Cortex of kidney (tissue), 1 donor: ENCODE measurements at places on chromosomes 11 and 22.

GRCh38 chr11:1443737-1444136 lies 42.8 kb downstream of the MOB2 start:
- no peak for DNase-seq

DNA sequence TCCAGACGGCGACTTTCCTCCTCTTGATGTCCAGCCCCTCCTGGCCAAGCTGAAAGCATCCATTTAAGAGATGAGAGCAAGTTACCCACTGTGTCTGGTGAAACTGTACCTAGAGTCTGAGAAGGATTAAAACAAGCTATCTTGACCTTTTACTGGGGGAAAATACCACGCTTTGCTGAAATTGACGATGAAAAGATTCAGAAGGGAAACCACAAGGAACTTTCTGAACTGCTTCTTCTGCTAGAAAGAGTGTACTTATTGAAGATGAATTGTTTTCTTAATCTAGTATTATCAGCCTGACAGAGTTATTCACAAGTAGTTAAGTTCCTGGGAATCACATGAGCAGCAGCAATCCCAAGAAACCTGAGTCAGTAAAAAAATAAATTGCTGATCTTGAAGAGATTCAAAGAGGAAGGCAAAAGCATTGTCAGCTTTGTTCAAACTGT lies 13.1 kb upstream of the MS4A6A start:
- DNase-seq, result no peak

GRCh38 chr22:50683086-50683993 lies 10.7 kb downstream of the SHANK3 start:
- DNase-seq, result no peak

- no peak for DNase-seq
Observed at GRCh38 chr11:28981381-28981780, 873.2 kb downstream of the METTL15 start.

DNA sequence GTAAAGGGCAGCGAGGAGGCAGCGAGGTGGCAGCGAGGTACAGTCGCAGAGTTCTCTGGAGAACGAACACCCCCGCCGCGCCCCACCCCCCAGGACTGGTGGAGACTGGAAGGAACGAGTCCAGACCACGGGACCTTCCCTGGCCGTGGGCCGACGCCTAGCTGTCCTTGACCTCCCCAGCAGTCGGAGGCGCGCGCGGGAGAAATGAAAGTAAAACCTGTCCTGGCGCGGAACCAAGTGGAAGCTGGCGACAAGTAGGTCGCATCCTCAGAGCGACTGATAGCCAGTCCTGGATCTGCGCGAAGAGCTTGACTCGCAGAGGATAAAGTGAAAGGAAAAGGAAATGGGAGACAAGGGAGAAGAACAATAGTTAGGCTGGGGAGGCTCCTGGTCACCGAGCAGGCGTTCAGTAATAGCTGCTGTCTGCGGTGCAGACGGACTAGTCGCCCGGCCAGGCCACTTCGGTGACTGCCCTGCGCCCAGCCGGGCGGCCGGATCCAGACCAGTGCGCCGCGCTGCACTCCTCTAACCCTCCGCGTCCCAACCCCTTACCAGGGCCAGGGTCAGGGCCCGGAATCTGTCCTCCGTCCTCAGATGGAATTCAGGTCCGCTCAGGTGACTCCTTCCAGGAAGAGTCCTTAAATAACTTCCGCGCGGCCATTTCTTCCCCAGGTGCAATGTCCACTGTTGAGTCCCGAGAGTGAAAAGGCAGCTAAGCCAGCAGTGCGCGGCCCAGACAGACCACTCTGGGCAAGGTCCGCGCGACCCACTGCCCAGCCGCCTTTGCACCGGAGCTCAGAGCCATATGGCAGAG lies 1.9 kb upstream of the ADM start:
- peak; percentile 64 for DNase-seq

- DNase-seq, result no peak
Observed at GRCh38 chr11:117607449-117607848, 189.6 kb downstream of the DSCAML1 start.

GRCh38 chr11:86889001-86889341 lies 66.2 kb downstream of the FZD4 start:
- no peak for DNase-seq
